ENCODE measurements at places on chromosomes 7 and 10.

- DNase-seq = no peak
Measured at GRCh38 chr10:81009296-81009695, 471.6 kb downstream of the SH2D4B start.

DNA sequence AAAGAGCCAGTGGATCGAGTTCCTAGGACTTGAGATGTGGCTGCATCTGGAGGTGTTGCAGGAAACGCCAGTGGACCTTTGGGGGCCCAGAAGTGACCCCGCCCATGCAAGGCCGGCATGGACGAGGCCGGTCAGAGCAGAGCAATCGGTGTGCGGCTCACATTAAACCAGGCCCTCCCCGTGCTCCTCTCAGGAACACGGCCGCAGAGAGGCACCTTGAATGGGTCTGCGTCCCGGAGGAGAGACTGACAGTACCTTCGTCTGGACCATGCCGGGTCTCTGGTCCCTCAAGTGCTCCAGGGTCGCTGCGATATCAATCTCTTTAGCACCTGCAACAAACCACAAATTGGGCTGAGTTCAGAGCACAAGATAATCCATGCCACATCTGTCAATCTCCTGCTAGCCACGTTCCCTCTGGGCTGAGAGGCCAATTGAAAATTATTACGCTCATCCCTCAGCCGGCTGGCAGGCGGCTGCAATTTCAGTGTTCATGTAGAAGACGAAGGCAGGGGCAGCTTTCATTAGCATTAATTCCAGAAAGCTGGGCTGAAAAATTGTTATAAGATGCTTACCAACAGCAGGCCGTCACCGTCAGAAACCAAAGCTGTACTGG, 212.0 kb downstream of the DNAJB6 start:
- DNase-seq = no peak

GRCh38 chr7:84337429-84337828, 142.8 kb upstream of the SEMA3A start:
- no peak for DNase-seq

GRCh38 chr7:150503581-150503980, 11.1 kb upstream of the GIMAP7 start:
- DNase-seq = no peak

GRCh38 chr10:106565546-106565945, 599.0 kb downstream of the SORCS1 start:
- no peak for DNase-seq

DNA sequence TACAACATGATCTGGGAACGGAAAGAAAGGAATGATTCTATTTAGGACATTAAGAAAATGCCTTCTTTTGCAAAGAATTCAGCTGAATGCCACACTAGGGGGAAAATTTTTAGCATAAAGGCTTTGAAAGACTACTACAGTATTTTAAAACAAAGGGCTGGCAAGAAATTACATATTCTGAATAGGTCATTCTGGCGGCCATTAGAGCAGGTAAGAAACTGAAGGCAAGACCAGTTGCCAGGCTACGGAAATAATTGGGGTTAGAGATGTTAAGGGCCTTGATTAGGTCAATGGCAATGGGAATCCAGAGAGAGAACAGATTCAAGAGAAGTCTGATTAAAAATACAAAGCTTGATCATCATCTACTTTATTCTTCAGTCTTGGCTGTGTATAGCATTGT, 3.8 kb upstream of the HECTD2 start:
- no peak for DNase-seq

- DNase-seq = no peak
Measured at GRCh38 chr7:150860291-150860977, 8.1 kb downstream of the AOC1 start.
